ENCODE measurements at places on chromosomes 6 and 20.
A peak's percentile ranks its signal among the peaks of the same experiment; 100 is the strongest.

GRCh38 chr20:24437196-24438082, 32.0 kb upstream of the SYNDIG1 start:
- DNase-seq = no peak

- DNase-seq = no peak
These were observed 77.5 kb upstream of the SIRPA start for GRCh38 chr20:1817577-1818211.

DNA sequence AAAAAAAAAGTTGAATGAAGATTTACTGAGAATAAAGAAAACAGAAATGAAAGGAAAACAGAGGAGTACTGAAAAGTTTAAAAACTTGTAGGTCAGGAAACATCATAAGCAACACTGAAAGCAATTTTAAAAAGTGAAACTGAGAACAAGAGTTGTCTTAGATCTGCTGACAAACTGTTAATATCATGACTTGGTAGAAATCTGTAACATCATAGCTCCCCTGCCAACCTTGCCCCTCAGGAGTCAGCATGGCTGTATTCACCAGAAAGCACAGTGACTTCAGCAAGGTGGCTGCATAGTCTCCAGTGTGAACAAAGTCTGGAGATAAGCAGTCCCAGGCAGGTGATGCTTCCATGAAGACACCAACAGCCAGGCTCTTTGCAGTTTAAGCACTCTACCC, 5.3 kb downstream of the NAA20 start:
- DNase-seq = no peak

DNA sequence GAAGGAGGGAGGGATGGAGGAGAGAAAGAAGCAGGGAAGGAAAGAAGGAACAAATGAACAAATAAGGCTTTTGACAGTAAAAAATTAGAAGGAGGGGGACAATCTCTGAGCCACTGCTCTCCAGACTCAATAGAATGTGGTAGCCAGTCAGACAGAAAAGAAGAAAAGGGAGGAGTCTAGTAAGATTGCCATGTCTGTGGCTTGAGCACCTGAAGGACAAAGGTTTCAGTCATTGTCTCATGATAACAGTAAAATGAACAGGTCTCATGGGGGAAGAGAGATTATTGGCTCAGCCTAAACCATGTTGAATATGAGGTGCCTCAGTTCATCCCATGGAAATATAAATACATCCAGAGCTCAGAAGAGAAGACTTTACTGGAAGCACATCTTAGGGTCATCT, 14.0 kb upstream of the LOC128125822 start:
- DNase-seq = no peak

GRCh38 chr20:25089662-25090061, 7.7 kb upstream of the VSX1 start:
- no peak for DNase-seq

DNA sequence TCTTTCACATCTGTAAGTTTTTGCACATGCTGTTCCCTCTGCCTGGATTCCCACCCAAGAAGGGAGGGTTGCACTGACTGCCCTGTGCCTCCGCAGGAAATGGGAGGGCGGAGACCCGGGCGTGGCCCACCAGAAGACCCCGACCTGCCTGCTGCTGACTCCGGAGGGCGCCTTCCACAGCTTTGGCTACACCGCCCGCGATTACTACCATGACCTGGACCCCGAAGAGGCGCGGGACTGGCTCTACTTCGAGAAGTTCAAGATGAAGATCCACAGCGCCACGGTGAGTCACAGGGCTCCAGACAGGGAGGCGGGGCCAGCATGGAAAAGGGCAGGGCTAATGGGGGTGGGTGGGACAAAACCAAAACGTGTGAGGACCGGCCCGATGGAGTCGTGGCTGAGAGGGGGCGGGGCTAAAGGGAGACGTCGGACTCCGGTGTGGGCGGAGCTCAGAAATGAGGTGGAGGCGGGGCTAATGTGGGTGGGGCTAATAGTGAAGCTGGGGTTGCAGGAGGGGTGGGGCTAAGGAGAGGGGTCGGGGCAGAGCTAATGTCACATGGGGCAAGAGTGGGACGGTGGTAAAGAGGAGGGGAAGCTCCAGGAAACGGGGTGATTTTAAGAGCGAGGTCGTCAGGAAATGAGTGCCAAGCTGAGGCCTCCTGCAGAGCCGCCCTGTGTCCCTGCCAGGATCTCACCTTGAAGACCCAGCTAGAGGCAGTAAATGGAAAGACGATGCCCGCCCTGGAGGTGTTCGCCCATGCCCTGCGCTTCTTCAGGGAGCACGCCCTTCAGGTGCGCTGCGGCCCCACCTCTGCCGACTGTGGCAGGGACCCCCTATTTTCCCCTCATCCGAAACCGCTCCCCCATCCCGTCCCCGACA, 12.6 kb downstream of the HSPA12B start:
- peak; percentile 58 for DNase-seq

GRCh38 chr6:21937466-21937865, 343.9 kb downstream of the SOX4 start:
- DNase-seq = no peak

DNA sequence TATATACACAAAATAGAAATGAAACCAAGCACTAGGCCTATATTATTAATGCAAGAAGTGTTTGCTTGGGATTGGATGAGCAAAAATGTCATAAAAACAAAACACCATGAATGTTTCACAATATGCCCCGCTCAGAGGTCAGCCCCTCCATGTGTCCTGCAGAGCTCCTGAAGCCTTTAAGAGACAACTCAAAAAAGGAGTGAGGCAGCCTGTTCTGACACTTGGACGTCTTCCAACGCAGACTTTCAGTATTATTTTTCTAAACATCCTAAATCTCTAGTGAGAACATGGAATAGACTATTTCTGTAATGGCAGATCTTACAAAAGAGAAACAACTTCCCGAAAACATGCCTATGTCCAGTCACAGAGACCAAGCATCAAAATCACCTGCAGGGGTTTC, 322.6 kb downstream of the PRKN start:
- no peak for DNase-seq

DNA sequence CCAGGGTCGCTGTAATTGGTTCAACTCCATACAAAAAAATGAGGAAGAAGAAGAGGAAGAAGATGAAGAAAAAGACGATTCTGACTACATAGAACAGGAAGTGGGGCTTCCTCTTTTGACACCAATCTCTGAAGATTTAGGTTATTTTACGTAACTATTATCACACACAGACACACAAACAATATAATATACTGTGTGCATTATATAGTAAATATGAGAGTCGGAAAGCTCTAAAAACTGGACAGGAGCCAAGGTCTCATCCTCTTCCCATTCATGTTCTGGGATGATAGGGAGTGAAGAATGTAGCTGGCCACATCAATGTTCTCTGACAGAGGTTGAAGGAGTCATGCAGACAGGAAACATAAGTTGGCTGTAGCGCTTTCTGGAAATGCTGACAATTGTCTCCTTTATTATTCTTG, 13.3 kb downstream of the RSPH4A start:
- DNase-seq = no peak

GRCh38 chr6:16739329-16739801, 21.9 kb downstream of the ATXN1 start:
- DNase-seq = no peak

- DNase-seq = no peak
These were observed 523 bp upstream of the COX7A2 start for GRCh38 chr6:75244063-75244584.

DNA sequence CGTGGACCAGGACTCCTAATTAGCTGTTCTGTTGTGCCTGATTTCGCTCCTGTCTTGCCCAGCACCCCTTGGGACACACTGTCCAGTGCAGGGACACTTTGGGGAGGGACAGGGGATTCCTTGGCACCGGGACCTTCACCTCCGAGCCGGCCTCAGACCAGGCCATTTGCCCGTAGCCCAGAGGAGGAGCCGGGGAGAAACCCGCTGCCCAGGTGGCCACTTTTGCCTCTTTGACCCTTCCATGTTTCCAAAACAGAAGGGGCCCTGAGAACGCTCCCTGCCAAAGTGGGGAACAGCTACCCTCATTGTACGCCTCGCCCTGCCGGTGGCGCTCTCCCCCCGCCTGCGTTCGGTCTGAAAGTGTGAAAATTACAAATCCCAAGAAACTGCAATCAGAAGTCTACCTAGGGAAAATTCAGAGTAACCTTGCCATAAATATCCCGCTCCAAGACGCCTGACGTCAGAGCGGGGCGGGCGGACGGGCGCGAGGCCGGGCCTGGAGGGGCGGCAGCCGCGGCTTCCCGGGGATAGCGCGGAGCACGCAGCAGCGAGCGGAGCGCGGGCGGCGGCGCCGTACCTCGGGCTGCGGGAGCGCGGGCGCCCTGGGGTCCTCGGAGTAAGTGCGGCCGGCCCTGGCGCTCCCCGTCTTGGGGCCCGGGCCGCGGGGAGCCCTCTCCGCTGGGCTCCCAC, at the start of gene DAAM2:
DAAM2 (plus strand) TSS at position 527 of the 690 bp plus-strand sequence. CDS start 63,927 bp downstream, outside the sequence.
- peak; percentile 13 for DNase-seq

- no peak for DNase-seq
These were observed 655.7 kb upstream of the HS3ST5 start for GRCh38 chr6:114998492-114998891.

DNA sequence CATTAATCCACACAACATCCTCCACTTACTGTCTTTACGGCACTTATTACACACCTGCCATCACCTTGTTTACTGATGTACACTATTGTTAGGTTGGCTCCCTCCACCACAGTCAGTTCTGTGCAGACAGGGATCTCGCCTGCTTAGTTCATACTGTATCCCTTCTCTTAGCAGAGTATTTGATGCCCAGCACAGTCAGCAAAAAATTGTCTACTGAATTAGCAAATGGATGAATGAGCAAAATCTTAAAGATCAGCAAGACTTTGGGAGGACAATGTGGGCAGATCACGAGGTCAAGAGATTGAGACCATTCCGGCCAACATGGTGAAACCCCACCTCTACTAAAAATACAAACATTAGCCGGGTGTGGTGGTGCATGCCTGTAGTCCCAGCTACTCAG, 109.8 kb upstream of the ATXN1 start:
- DNase-seq = no peak

GRCh38 chr6:24149296-24149695, 23.3 kb downstream of the NRSN1 start:
- DNase-seq = no peak

- DNase-seq = no peak
These were observed 9.0 kb upstream of the KCNQ2 start for GRCh38 chr20:63481503-63481902.

DNA sequence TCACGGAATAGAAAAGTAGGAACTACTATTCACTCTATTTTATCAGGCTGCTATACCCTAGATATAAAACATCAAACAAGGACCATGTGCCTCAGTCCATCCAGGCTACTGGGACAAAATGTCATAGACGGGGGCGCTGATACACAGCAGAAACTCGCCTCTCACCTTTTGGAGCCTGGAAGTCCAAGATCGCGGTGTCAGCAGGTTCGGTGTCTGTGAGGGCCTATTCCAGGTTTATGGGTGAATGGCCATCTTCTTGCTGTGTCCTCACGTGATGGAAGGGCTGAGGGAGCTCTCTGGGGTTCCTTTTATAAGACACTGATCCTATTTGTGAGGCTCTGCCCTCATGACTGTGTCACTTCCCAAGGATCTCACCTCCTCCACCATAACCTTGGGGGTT, 89.5 kb downstream of the DLL1 start:
- no peak for DNase-seq

- DNase-seq = no peak
These were observed 374.1 kb downstream of the CD109 start for GRCh38 chr6:74070091-74070490.

DNA sequence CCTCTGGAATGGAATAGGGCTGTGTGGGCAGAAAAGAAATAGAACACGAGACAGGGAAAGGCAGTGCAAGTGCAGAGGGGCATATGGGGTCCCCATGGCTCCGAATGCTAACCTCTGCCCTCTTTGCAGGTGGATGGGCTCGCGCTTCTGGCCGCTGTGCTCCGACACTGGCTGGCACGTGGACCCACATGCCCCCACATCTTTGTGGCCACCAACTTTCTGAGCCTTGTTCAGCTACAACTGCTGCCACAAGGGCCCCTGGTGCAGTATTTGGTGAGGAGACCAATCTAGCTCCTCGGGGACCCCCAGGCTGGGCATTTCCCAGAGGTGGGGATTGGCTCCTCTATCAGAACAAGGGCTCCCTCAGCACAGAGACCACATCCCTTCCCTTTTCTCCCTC, 1.1 kb upstream of the SAPCD1 start:
- no peak for DNase-seq

- DNase-seq = peak; percentile 55
These were observed 19.2 kb downstream of the MRPS18A start for GRCh38 chr6:43668151-43669028.

GRCh38 chr20:23656372-23656771, 18.6 kb upstream of the CST3 start:
- no peak for DNase-seq
